Glomerular endothelial cell (primary cell): ENCODE measurements at places on chromosomes 2 and 18. TPM values are rescaled to one million over a fixed set of nuclear protein-coding genes. Genes with fewer than 3 reads are reported as not detected.
A peak's percentile ranks its signal among the peaks of the same experiment; 100 is the strongest.

TCF23 gene
- not detected in 2 replicates for total RNA-seq

DNA sequence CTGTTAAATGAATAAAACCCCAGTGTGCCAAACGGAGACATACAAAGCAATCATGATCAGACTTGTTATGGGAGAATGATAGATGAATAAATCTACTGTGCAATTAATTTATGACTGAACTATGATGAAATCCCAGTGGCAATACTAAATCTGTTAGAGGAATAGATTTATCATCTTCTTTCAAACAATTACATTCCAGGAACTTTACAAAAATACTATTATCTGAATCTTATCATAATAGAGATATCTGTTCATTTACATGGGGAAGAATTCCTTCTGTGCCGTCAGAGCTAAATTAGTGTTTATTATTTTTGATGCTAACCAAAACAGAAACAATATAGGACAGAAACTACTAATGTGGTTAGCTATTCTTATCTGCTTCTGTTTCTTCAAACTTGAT is 208.5 kb downstream of the CAMKMT start:
- no peak for DNase-seq

DNA sequence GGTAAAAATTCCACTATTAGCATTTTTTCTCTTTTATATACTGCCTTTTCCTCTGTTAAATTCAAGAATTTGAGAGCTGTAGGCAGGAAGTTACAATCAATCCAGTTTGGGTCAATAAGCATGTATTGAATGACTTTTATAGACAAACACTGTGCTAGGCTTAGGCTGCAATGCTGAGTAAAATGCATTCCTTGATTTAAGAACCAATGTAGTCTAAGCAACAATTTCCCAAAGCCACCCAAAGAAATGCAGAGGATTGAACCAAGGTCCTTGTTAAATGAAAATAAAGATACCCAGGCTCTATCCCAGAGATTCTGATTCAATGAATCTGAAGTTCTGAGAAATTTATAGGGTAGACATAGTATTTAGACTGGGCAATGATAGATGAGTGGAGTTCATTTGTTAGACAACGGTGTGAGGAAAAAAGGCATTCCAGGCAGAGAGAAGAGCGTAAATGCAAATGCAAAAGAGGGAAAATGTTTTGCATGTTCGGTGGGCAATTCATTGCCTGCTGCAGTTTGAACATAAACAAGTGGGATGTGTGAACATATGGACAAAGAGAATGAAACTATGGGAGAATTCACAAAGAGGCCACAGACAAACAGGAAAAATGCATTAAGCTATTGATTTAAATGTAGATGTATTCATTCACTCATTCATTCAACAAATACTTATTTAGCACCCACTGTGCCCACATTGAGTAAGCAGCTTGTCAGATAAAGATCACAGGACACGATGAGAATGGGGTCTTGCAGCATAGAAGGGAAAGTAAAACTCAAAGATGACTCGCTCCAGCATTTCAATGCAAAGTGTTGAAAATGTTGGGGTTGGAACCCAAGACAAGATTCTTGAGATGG is 107.1 kb downstream of the EVA1A start:
- no peak for DNase-seq

DNA sequence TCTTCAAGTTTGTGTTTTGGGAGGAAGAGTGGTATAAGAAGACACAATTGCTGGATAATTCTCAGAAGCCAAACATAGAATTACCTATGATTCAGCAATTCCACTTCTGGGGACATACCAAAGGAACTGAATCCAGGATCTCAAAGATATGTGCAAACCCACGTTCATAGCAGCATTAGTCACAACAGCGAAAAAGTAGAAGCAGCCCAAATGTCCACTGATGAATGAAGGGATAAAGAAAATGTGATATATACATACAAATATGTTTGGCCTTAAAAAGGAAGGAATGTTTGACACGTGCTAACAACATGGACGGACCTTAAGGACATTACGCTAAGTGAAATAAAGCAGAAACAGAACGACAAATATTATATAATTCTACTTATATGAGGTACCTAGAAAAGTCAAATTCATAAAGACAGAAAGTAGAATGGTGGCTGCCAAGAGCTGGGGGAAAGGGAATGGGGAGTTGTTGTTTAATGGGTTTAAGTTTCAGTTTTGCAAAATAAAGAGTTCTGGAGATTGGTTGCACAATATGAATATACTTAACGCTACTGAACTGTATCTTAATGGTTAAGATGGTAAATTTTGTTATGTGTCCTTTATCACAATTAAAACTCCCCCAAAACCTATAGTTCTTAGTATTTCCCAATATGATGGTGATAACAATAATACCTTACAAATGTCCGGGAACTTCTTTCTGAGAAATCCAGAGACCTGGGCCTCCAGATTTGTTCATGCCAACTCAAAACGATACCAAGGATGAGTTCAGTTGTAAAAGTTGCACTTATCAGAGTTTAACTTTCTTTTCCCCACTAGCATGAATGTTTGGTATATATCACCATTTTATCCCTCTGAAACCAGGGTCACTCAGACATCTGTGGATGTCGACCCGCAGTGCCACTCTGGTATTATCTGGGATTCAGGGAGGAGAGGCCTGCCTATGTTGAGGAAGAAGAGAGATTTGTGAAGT is 33.7 kb upstream of the WIPF1 start:
- DNase-seq = no peak

NAT8 gene
- total RNA-seq = not detected in 2 replicates

GRCh38 chr2:24691806-24692205 is 101.4 kb downstream of the PTRHD1 start:
- DNase-seq = no peak

DNA sequence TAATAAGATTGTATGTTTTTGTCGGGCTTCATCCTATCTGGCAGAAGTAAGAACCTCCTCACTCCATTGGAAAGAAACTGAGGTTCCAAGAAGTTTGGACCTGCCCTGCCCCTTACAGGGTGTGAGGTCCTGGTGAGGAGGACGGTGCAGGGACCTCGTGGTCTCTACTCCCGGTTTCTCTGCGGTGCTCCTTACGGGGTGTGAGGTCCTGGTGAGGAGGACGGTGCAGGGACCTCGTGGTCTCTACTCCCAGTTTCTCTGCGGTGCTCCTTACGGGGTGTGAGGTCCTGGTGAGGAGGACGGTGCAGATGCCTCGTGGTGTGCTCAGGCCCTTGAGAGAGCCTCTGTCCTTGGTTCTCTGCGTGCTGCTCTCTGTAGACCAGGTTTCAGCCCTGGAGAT is 5.2 kb downstream of the CTDP1 start:
- no peak for DNase-seq

GRCh38 chr18:23209031-23209430 is 73.7 kb downstream of the CABLES1 start:
- DNase-seq = no peak

DNA sequence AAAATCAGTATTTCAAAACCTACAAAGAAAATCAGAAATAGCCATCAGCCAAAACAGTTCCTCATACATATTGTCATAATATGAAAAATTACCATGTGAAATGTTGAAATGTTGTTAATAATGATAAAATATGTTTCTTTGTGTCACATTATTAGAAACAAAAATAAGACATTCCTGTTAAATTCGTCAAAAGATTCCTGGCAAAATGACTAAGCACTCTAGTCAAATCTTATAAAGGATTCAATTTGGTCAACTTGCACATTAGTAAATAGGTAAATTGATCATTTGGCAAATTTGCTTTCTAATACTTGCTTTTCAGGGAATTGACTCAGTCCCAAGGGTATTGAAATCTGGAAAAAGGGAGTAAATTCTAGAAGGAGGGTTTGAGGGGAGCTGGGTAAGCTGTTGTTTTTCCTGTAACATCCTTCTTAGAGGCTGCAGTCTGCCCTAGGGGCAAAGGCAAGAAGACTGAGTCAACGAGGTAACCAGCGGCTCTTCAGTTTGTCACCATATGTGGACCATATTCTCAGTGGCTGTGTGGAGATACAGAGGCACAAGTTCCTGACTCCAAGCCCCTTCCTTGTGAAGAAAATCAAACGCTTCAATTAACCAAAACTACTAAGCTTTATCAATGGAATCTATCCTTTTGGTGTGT is 482.3 kb downstream of the TNS1 start:
- DNase-seq = no peak

- DNase-seq = no peak
Measured at GRCh38 chr2:188974164-188974563, at the start of gene COL3A1. TSS of gene COL3A1 (plus strand) at chr2:188974373. CDS start at chr2:188974490, 117 bp downstream.

DNA sequence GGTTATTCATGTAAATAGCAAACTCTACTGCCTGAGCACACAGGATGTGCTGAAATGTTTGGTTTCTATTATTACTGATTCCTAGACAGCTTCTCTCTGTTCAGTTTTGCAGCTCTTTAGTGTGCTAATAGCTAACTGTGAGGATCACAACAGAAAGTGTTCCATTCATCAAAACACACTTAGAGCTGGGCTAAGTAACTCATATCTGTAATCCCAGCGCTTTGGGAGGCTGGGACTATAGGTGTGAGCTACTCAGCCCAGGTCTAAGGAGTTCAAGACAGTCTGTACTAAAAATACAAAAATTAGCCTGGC is 63.2 kb downstream of the MOGAT1 start:
- DNase-seq = no peak

GRCh38 chr2:214529514-214529913 is 118.7 kb downstream of the VWC2L start:
- no peak for DNase-seq

GRCh38 chr18:53421869-53422268 is 802.6 kb downstream of the MBD2 start:
- DNase-seq = no peak

ZNF804A gene
- total RNA-seq = 0.82 TPM in 1 of 2 replicates, not detected in the other

FBXO15 gene
- total RNA-seq = 0.10 and 0.23 TPM in 2 replicates

- DNase-seq = peak; percentile 93
Measured at GRCh38 chr2:58042486-58042970, 4.1 kb upstream of the VRK2 start.

DNA sequence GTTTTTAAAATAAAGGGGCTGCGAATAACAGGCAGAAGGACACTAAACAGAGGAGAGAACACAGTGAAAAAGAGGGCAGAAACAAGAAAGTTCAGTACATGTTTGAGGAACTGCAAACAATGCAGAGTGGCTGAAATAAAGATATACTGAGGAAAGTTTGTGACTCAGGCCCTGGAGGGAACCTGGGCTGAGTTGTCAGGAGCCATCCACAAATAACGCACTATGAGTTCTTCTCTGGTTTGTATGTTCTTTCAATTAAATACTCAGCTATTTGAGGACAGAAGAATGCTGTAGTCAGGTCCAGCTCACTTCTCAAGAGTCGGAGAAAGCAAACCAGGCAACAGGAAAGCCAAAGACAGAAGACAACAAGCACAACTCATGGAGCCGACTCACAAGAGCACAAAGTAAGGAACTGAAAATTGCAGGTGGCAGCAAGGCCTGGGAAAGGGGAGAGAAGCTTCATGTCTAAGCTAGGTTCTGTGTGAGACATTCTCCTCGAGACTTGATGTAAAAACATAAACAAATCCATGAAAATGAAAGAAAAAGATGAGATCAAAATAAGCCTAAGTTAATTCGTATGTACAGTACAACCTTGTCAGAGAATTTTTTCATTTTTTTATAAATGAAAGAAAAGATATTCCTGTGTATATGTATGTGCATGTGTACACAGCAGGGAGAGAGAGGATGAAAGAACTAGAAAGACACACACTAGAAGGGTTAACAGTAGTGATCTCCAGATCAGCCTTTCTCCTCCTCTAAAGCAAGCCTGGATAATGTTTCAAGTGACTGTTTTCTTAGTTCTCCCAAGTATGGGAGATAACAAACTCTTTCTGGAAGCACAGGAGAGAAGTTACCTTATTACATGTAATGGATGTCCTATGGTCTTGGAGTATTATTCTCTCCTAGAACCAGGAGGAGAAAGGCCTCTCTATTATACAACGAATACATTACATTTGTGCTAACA is 41.5 kb downstream of the CHN1 start:
- no peak for DNase-seq

CIB4 gene
- total RNA-seq = not detected in 2 replicates

ZBTB7C gene
- 0.06 and 0.34 TPM in 2 replicates for total RNA-seq

- no peak for DNase-seq
Measured at GRCh38 chr18:55795101-55795669, 207.2 kb upstream of the TCF4 start.

- DNase-seq = no peak
Measured at GRCh38 chr2:149021761-149022160, 16.7 kb upstream of the LYPD6B start.

DNA sequence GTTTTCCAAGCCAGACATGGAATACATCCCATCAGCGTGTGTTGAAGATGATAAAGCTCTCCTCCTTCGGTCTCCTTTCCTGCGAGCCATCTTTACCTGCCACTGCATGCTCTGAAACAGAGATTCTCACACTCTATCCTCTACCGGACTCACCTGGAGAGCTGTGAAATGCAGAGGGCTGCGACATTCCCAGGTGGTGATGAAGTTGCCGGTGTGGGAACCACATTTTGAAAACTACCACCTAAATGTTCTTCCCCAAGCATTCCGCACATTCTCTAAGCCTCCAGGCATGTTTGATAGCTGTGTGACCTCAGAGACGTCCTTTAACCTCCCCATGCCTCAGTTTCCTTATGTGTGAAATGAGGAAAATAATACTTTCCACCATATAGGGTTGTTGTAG is 226.2 kb upstream of the RAB6C start:
- DNase-seq = no peak

GRCh38 chr2:48048476-48049171 is 142.3 kb upstream of the FBXO11 start:
- DNase-seq = no peak

GRCh38 chr18:78558948-78559347 is 420.7 kb upstream of the SALL3 start:
- no peak for DNase-seq

DNA sequence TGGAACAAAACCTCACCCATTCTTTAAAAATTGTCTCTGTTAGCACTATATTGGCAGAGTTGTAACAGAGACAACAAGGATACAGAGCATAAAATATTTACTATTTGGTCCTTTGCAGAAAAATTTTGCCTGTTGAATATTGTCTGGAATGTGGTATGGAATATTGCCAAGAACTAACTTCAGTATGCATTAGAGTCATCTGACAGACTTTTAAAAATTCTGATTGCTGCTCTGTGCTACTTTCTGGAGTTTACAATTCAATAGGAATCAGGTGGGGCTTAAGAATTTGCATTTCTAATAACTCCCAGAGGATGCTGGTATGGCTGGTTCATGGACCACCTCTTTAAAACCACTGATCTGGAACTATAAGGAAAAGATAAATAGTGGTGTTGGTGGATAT is 32.8 kb upstream of the NYAP2 start:
- DNase-seq = no peak

- DNase-seq = no peak
Measured at GRCh38 chr2:223576873-223577272, 25.3 kb downstream of the SCG2 start.

TMEM169 gene
- 0.29 and 1.8 TPM in 2 replicates for total RNA-seq
